ENCODE measurements at places on chromosomes 7 and 10.

GRCh38 chr10:23174074-23174976 lies 17.8 kb upstream of the PTF1A start:
- DNase-seq: no peak

- no peak for DNase-seq
Observed at GRCh38 chr7:16353226-16353625, 68.1 kb downstream of the CRPPA start.

DNA sequence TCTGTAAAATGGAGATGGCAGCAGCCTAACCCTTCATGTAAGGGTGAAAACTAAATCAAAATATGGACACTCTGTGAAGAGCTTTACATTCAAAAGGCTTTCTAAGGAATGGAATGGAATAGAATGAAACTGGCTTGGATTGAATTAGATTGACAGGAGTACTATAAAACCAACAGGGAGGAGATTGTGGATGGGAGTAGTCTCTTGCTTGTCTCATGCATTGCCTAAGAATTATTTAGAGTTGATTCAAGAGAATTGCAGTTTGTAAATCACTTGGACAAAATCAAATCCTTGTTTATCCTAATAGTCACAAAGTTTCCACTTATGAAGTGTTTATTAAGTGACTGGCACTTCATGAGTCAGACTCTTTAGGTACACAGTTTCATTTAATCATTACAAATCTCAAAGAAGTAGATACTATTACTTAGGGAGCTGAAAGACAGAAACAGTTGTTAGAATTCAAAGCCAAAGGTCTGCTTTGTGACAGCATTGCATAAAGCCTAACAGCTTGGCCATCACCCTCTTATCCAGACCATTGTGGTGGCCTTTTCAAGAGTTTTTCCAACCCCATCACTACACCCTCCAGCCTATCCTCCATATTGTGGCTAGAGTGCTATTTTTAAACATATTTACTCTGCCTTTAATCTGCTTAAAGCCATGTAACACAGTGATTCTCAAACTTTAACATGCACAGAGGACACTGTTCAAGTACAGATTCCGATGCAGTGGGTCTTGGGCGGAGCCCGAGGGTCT lies 91.9 kb upstream of the GHITM start:
- no peak for DNase-seq

- DNase-seq: no peak
Observed at GRCh38 chr10:65811931-65812525, 1113.8 kb upstream of the LRRTM3 start.

DNA sequence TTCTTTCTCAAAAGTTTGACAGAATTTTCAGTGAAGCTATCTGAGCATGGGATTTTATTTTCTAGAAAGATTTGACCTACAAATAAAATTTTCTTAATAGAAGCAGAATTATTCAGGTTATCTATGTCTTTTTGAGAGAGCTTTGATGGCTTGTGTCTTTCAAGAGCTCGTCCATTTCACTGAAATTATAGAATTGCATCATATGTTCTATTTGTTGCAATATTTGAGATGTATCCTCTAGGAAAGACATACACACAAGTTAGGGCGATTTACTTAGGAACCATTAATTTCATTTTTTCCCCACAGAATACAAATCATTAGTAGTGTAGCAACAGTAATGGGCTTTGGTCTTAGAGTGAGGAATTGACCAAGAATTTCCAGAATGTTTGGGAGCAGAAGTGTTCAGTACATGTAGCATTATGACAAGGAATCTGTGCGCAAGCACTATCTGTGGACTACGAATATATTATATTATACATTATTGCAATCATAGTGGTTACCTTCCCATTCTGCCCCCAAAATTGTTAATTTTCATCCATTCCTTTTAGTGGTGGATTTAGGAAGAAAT lies 12.8 kb upstream of the COL17A1 start:
- no peak for DNase-seq

GRCh38 chr7:53611043-53611442 lies 575.6 kb downstream of the POM121L12 start:
- no peak for DNase-seq

DNA sequence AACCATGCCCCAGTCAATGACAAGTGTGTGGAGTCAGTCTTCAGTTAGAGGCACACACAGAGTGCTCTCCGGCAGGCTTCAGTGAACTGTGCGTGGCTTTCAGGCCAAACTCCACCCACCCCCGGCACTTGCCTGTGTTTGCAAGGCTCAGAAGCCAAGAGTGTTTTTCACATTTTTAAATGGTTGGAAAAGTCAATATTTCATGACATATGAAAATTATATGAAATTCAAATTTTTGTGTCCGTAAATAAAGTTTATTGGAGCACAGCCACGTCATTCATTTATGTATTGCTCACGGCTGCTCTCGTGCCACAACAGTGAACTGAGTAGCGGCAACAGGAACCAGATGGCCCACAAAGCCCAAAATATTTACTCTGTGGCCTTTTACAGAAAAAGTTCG lies 104.7 kb downstream of the SFMBT2 start:
- DNase-seq: no peak

Data from HuH-7 (cell line).